NCI-H774 (cell line): ENCODE measurements at places on chromosomes 7 and 10.

DNA sequence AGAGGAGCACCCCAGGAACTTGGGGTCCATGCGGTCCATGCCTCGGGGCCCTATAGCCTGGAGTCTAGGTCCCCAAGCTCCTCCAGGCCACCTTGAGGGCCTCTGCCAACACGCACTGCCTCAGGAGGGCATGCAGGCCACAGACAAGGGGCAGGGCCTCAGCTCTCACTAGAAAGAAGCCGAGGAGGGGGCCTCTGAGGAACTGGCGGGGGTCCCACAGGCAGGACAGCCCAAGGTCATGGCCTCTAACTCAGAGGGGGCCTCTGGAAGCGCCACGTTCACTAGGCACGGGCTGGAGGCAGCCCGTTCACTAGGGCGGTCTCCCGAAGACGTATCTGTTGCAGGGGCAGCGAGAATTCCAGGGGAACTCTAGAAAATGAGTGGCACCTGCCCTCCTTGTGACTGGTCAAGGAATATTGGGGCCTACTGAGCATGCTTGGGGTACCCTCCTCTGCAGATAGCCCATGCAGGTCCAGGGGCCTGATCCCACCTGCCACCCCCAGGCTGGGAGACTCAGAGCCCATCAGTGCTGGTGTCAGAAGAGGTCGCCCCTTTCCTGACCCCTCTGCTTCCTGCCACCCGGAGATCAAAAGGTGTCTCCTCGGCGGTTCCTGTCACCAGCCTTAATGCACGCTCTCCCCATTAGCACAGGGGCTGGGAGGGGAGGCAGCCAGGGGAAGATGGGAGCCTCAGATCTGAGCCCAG is 86.7 kb upstream of the RET start:
- no peak for DNase-seq

- no peak for DNase-seq
These were observed 316.8 kb downstream of the PCDH15 start for GRCh38 chr10:54484186-54484585.

- no peak for DNase-seq
These were observed 28.3 kb upstream of the CYP26C1 start for GRCh38 chr10:93032105-93032808.

DNA sequence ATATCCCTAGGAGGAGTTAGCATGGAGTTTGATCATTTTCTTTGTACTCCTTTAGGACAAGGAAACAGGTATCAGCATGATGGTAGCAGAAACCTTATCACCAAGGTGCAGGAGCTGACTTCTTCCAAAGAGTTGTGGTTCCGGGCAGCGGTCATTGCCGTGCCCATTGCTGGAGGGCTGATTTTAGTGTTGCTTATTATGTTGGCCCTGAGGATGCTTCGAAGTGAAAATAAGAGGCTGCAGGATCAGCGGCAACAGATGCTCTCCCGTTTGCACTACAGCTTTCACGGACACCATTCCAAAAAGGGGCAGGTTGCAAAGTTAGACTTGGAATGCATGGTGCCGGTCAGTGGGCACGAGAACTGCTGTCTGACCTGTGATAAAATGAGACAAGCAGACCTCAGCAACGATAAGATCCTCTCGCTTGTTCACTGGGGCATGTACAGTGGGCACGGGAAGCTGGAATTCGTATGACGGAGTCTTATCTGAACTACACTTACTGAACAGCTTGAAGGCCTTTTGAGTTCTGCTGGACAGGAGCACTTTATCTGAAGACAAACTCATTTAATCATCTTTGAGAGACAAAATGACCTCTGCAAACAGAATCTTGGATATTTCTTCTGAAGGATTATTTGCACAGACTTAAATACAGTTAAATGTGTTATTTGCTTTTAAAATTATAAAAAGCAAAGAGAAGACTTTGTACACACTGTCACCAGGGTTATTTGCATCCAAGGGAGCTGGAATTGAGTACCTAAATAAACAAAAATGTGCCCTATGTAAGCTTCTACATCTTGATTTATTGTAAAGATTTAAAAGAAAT is 4.8 kb downstream of the BAMBI start:
- no peak for DNase-seq

DNA sequence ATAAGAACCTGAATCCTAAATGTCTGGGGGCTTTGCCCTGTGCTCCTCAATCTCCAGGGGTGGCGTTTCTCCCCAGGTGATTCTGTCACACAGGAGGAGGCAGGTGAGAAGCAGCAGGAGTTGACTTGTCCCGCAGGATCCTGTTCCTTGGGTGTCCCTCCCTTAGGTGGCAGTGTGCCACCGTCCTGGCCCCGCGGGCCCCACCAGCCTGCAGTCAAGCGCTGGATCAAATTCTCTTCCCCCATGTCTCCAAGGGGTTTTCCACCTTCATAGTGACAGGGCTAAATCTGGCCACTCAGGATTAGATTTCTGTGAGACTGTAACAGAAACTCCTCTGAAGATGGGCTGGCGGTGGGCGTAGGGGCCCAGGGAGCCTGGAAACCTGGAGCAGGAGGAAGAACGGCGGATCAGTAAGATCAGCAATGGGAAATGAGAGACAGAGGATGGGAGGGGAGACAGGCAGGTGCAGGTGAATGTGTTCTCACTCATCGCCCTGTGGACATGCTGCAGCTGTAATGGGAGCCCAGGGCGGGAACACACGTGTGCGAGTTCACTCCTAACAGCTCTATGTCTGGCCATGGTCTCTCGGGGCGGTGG is 329.2 kb upstream of the COBL start:
- DNase-seq, result no peak

DNA sequence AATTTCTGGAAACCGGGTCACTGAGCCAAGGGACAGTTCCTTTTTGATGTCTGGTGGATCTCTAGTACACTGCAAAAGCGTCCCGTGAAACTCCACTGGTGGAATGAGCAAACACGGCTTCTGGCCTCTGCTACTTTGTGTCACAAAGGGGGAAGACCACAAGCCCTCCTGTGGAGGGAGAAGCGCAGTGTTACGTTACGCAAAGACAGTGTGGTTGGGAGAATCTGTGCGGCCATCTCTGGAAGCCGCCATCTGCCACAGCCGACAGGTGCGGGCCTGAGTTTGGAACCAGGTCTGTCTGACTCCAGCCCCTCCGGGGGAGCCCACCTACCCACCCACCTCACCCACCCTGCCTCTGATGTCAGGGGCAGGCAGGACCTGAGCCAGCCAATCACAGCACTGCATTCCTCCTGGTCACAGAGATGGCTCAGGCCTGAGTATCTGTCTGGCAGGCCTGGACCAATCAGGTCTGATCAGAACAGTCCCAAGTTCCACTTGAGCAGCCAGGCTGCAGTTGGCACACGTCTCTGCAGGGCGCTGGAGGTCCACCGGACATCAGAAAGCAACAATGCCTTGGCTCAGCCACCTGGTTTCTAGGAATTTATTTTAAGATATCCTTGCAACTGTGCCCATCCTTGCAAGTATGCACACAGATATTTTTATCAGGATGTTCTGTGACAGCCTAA is 3.0 kb upstream of the CYP2W1 start:
- DNase-seq, result no peak

GRCh38 chr10:71542478-71542877 is 145.8 kb downstream of the CDH23 start:
- no peak for DNase-seq

DNA sequence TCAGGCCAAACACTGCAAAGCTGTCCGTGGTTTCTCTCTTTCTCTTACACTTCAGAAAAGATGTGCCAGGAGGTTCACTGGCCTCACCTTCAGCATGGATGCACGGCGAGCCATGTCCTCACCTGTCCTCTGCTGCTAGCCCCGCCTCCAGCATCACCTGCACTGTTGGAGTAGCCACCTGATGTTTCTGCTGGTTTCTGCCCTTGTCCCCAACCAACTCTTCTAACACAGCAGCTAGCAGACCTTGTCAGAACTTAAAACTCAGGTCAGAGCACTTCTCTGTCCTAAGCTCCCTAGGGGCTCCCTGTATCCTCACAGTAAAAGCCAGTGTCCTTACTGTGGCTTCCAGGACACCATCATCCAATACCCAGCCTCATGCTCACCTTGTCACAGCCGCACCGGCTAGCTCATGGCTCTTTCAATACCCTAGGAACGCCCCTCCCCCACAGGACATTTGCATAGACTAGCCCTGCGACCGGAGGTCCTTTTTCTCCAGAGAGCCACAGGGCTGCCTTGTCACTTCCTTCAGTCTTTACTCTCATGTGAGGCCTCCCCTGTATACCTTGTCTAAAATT is 15.2 kb downstream of the PALD1 start:
- DNase-seq, result peak; percentile 7

DNA sequence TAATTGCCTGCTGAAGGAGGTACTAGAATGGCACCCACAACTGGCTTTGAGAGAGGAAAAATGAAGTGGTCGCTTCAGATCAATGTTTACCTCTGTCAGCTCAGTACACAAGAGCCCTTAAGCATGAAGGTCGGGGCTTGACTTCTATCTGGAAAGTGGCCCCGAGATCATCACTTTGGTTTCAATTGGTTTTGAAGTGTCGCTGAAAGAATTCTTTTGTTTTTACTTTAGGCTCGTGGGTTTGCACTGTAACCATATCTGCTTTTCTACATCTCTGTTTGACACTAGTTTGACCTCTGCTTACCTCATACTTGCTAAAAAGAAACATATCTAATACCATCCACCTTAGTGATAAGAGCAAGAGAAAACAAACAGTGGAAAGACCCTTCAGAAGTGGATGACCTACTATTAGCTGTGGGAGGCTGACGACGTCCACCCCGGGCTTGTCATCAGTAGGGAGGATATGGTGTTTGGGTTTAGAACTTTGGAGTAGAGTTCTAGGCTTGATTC is 361.8 kb downstream of the GATA3 start:
- DNase-seq, result no peak

DNA sequence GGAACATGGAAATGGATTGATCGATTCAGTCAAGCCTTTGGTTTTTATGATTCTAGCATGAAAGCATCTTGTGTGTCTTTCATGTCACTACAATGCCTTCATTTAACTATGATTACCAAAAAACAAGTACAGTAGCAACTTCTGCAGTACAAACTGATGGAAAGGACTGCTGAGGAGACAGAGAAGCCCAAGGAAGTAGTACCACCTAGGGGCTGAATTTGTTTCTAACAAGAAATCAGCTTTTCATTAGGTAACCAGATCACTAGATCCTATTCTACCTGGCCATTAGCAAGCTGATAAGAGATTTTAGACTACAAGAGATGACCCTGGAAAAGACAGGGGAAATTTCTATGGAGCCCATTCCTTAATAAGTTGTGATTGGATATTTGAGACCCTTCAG is 3.2 kb upstream of the IFIT1 start:
- no peak for DNase-seq
